Activated CD8-positive, alpha-beta memory T cell treated with anti-CD3 and anti-CD28 coated beads for 48 hours (primary cell): ENCODE measurements at places on chromosomes 5 and 9.

GRCh38 chr5:181204826-181205760 lies at the start of gene TRIM7:
Gene TRIM7, minus strand, starts transcription at chr5:181205196. Its CDS starts 86 bp downstream, at chr5:181205110.
- no peak for DNase-seq

DNA sequence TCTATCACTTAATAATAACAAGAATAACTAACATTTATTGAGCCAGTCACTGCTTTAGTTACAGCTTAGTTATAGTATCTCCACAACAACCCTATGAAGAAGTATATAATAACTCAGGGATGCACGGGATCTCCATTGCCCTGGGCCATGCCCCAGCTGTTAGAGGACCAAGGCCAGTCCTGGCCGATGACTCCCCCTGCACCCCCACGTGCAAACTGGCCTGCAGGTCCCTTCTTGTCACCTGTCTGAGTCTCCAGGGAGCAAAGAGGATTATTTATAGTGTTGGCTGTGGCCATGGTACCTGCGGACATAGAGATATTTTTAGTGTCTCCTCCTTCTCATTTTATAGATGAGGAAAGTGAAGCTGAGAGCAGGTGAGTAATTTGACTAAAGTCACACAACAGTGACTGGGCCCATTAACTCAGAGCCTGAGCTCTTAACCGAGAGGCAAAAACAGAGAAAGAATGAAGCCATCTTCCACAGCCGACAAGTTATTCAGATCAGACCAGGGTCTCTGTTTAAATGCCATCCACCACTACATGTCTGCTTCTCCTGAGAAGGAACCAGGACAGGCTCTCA lies 94.4 kb downstream of the TMEM215 start:
- DNase-seq, result no peak

DNA sequence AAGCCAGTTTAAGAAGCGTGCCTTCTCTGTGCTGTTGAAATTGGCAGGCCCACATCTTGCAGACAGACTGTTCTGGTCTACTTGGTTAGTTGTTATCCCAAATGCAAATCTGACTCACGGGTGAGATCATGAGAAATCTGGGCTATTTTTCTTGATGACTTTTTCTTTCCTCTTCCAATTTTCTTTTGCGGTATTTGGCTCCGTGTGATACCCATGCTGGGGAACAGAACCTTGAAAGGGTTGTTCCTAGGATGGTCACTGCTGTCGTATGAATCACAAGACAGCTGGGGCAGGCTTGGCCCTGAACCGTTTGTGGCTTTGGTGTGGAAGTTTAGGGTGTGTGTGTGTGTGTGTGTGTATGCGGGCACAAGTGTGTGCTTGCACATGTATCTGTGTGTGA lies 24.6 kb downstream of the PDZD2 start:
- no peak for DNase-seq

DNA sequence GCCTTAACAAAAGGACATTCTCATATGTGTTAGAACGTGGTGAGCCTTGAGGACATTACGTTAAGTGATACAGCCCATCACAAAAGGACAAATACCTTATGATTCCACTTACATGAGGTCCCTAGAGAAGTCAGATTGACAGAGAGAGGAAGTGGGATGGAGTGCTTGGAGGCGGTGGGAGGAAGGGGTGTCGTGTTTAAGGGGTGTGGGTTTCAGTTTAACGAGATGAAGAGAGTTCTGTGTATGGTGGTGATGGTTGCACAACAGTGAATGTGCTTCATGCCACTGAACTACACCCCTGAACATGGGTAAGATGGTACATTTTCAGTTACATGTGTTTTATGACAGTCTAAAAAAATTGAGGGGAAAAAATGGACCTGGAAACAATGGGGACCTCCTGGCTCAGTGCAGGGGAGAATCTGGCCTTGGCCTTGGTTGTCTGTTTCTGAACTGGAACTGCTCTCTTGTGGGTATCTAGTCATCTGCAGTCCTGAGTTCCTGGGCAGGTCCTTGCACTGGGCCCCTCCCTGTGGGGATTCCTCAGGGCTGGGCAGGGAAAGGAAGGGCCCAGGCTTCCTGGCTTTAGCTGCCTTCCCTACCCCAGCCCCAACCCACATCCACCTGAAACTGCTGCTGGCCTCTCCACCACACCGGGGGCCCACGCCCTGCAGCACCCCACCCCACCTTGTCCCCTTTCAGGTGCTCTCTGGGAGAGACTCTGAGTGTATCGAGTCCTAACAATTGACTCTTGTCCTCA lies 17.8 kb downstream of the LRRC8A start:
- no peak for DNase-seq
